ENCODE measurements at places on chromosomes 2 and 18. TPM values are rescaled to one million over a fixed set of nuclear protein-coding genes. Genes with fewer than 3 reads are reported as not detected.
A peak's percentile ranks its signal among the peaks of the same experiment; 100 is the strongest.

GRCh38 chr18:51668607-51669006, 471.1 kb upstream of the MEX3C start:
- H3K36me3 ChIP-seq = no peaks in the 10 kb centered on the region
- no peak for DNase-seq
- H3K4me1 ChIP-seq = no peaks in the 10 kb centered on the region

DNA sequence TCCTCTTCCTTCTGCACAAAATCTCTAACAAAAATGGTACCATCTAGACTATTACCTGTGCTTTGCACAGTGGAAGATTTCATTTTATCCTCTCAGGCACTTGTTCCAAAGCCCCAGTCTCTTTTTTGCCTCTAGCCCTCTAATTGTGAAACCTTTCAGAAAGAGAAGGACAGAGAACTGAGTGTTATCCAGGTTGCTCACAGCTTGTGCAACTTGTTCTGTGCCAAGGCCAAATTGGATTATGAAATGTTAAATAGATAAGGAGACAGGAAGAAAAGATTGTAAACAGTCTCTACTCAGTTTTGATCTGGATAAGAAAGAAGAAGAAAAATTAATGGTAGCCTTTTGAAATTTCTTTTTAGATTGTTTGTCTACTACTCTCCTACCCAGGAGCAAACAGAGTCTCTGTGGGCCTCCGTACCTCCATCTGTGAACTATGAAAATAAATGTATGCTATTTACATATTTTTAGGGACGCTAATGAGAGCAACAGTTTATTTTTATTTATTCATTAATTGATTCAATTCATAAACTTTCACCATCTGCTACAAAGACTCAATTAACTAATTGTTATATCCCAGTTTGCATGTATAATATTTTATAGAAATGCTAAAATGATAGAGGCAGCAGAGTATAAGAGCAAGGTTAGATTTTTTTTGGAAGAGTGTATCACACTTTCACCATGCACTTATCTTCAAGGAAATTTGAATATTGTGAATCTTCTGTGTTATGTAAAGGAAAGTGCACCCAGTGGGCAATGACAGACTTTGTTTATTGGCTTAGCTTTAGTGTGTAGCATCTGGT, 339.0 kb upstream of the ETAA1 start:
- H3K27me3 ChIP-seq = no peaks in the 10 kb centered on the region
- no peaks in the 10 kb centered on the region for H3K36me3 ChIP-seq
- no peak overlapping the region for H3K4me3 ChIP-seq
- no peak for DNase-seq

GRCh38 chr2:209988010-209988409, 14.4 kb upstream of the RPE start:
- DNase-seq = no peak
- no peaks in the 10 kb centered on the region for H3K36me3 ChIP-seq
- H3K4me1 ChIP-seq = no peaks in the 10 kb centered on the region
- H3K27me3 ChIP-seq = peaks cover 13% of the 10 kb centered on the region

DNA sequence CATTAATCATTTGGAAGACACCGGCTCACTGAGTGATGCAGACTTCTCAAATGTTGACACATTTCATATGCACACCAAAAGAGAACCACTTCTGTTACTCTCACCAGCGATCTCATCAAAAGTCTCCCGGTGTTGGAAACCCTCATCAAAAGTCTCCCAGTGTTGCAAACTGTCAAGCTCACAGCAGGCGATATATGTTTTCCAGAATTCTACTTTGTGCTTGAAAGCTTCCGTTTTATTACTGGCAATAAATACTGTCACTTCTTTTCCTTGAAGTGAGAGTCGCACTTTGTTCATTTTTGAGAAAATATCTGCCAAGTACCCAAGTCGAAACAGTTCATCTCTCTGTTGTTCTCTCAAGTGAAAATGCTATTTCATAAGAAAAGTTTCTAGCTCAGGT, 20.5 kb downstream of the MLPH start:
- no peak for DNase-seq
- H3K4me3 ChIP-seq = no peak overlapping the region
- no peaks in the 10 kb centered on the region for H3K27me3 ChIP-seq
- no peaks in the 10 kb centered on the region for H3K36me3 ChIP-seq
- no peak overlapping the region for H3K27ac ChIP-seq

DNA sequence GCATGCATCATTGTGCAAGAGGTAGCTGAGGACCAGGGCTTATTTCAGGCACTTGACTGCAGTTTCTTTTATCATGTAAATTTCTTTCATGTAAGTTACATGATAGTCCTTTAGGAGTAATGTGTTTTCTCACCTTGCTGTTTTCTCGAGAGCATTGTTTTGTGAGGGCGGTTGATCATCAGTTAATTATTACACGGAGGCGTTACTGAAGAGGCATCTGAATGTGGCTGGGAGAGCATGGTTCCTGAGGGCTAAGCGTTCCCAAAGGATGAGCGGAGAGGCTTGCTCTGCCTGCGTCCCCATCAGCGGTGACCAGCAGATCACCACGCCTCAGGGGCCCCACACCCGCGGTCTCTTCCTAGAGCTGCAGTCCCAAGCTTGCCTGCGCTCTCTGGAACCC, 156.1 kb upstream of the NFATC1 start:
- H3K36me3 ChIP-seq = no peaks in the 10 kb centered on the region
- H3K4me3 ChIP-seq = no peak overlapping the region
- no peaks in the 10 kb centered on the region for H3K4me1 ChIP-seq
- no peak for DNase-seq

GRCh38 chr18:24514439-24514838, 54.0 kb downstream of the HRH4 start:
- H3K4me3 ChIP-seq = no peak overlapping the region
- no peak overlapping the region for H3K27ac ChIP-seq
- no peaks in the 10 kb centered on the region for H3K4me1 ChIP-seq
- DNase-seq = no peak
- no peaks in the 10 kb centered on the region for H3K36me3 ChIP-seq
- no peaks in the 10 kb centered on the region for H3K27me3 ChIP-seq

DNA sequence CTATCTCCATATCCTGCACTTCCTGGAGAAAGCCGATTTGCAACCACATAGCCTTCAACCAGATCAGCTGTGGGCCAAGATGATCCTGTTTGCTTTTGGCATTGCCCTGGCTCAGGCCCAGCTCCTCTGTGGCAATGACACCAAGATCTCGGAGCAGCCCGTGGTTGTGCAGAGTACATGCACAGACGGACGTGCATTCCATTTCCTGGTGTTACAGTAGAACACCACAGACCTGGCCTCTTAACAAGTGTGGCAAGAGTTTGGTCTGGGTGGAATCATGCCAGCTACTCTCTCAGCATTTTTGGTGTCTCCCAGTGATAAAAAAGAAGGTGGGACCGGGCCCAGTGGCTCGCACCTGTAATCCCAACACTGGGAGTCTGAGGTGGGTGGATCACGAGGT, 20.0 kb downstream of the MALT1 start:
- no peaks in the 10 kb centered on the region for H3K27me3 ChIP-seq
- no peak overlapping the region for H3K4me3 ChIP-seq
- peaks cover 27% of the 10 kb centered on the region for H3K36me3 ChIP-seq
- no peak overlapping the region for H3K27ac ChIP-seq

- no peak overlapping the region for H3K27ac ChIP-seq
- no peak overlapping the region for H3K4me3 ChIP-seq
- peaks cover 5% of the 10 kb centered on the region for H3K36me3 ChIP-seq
- H3K4me1 ChIP-seq = no peaks in the 10 kb centered on the region
- no peaks in the 10 kb centered on the region for H3K27me3 ChIP-seq
- DNase-seq = no peak
Observed at GRCh38 chr2:98550165-98550564, 58.1 kb downstream of the COA5 start.

DNA sequence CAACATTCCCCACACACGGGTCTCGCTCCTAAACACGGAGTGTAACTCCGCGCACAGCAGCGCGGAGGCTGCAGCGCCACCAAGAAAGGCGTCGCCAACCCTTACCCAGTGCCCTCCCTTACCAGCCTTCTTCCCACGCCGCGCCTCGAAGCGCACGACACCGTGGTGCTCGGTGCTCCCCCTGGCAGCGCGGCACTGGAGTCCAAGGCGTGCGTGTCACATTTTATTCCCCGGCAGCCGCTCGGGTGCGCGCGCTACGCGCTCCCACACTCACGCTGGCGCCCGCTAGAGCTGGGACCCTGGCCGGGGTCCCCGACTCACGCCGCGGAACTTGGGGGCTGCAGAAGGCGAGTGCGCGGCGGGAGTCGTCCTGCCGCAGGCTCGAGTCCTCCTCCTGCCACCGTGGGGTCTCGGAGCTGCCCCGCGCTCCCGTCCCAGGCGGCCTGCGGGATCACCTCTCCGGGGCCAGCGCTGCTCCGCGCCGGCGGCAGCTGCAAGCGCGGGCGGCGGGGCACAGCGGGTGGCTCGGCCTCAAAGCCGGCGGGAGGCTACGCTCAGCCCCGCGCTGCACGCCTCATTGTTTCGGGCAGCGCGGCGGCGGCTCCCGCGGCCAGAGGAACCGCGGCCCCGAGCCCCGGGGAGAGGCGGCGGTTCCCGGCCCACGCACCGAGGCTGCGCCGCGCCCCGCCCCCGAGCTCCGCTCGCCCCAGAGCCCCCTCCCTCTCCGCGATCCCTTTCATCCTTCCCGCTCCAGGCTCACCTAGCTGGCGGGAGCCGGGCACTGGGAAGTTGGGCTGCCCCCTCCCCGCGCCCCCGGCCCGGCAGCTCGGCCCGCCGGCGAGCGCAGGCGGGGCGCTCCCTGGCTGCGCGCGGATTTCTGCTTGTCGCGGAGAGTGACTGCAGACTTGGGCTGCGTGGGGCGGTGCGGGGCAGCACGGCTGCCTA, at the start of gene ST6GAL2:
Gene ST6GAL2 (minus strand): TSS at position 197 of the 945 bp plus-strand sequence. CDS start 42,190 bp downstream, outside the sequence.
- H3K27me3 ChIP-seq = peaks cover 96% of the 10 kb centered on the region
- H3K4me3 ChIP-seq = peak within 1 kb of the TSS; percentile 65
- DNase-seq = peak; percentile 59
- H3K27ac ChIP-seq = no peak within 1 kb of the TSS

Gene CCT7
- total RNA-seq = 424 TPM

Gene VAMP8
- 15.7 TPM for total RNA-seq

Gene L3MBTL4
- total RNA-seq = 5.8 TPM

Gene PRSS56
- not detected for total RNA-seq

Gene POTEI
- 2.4 TPM for total RNA-seq

Gene SPATA3
- total RNA-seq = not detected

Data from cardiac muscle cell (in vitro differentiated cells and primary cell).